Activated T-helper 2 cell treated with anti-CD3 and anti-CD28 coated beads, Interferon-gamma antibody, Interleukin-2, Interleukin-4, amounts not matched to agents 10 μg/mL and 5 μg/mL and 100 μg/mL, durations not matched to agents 14 hours and 24 hours and 36 hours (primary cell): ENCODE measurements at places on chromosomes 2 and 18.

DNA sequence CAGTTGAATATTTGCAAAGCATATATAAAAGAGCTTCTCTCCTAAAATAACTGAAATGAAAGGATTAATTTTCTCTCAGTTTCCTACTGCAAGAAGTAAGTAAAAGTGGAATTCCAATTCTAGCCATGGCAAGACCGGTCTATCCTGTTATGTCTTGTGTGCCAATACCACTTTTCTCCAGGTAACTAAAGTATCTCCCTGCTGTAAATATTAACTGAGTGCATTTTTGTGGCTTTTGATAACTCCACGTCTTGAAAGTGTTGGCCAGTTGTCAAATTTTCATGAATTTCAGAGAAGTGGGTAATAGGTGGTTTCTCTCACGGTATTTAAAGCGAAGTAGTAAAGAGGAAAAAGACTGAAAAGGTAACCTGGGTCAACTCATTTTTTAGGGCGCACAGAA lies 225.9 kb downstream of the NEDD4L start:
- DNase-seq, result no peak

GRCh38 chr2:129800686-129801085 lies 178.8 kb upstream of the RAB6C start:
- no peak for DNase-seq

GRCh38 chr2:173300458-173300857 lies 54.2 kb upstream of the CDCA7 start:
- DNase-seq, result no peak

- no peak for DNase-seq
Measured at GRCh38 chr2:66235428-66235827, 199.5 kb upstream of the MEIS1 start.

DNA sequence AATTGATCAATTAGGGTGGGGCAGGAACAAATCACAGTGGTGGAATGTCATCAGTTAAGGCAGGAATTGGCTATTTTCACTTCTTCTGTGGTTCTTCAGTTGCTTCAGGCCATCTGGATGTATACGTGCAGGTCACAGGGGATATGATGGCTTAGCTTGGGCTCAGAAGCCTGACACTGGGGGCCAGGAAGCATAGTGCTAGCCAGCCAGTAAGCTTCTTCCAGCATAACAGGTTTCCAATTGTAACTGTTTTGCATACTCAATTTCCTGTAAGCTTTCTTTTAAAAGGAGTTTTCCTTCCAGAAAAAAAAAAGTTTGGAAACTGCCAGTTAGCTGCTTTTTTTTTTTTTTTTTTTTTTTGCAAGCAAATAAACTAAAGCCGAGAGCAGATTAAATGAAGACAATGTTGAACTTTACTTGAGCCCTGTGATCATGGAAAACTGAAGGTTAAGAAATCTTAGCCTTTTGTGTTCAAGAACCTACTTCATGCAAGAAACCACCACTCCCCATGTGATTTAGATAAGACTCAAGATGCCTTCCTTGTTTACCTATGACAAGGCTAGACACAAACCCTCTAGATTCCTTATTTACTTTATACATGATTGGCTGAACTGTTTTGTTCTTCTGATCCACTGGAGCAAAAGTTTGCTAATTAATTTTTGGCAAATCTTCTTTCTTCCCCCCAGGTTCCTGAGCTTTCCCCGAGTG lies 126.9 kb upstream of the LINC00305 start:
- DNase-seq, result no peak

- DNase-seq, result no peak
Measured at GRCh38 chr2:222318712-222319585, 20.2 kb upstream of the PAX3 start.

DNA sequence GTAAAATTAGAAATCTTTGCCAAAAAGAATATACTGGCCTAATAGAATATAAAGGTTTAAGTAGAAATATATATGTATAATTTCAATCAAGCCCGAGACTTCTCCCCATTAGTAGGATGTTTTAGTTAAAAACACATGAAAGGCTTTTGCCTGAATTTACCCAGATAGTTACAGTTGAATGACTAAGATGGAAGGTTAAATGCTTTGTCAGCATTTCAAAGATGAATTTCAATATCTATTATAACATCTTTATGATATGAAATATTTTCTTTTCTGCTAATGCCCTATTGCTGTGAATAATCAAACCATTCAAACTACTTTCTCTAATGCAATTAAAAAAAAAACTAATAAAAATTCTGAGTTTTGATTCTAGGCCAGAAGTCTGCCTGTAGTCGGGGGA lies 18.0 kb upstream of the ABCA12 start:
- DNase-seq, result no peak

GRCh38 chr2:62765619-62766376 lies 60.3 kb downstream of the EHBP1 start:
- no peak for DNase-seq

GRCh38 chr2:167196461-167197252 lies 308.4 kb downstream of the XIRP2 start:
- no peak for DNase-seq

DNA sequence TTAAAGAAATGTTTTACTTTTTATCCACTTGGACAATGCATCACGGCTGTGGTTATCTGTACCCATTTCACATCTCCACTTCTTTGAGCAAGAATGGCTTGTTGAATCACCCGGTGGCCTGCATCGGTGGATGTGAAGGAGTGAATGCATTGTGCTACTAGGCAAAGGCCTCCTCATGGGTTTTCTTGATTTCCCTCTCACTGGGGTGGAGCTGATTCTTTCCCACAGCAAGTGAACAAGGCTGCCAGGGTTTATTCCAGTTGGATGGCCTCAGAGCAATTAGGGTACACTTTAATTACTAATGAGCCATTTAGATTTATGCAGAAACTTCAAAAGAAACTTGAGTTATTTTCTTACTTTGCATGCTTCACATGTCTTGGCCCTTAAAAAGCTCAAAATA lies 387.1 kb downstream of the RND3 start:
- no peak for DNase-seq

DNA sequence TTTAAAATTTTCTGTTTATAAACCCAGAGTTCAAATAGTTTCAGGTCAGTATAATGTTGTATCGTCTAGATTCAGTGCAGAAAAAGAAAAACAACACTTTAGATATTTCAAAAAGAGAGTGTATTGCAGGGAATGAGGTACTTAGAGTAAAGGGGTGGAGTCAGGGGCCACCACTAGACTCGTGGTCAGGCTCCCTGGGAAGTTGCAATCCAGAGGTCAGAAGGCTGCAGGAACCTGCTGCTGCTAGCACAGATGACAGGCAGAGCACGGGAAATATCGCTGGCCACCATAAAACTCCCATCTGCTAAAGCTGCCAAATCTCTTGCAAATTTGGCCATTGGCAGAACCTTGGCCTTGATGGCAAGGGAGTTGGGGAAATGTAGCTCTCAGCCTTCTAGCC lies 64.6 kb downstream of the THNSL2 start:
- no peak for DNase-seq

- no peak for DNase-seq
Measured at GRCh38 chr2:23637011-23637778, 252.2 kb downstream of the KLHL29 start.

GRCh38 chr18:78735131-78736014 lies 244.2 kb upstream of the SALL3 start:
- DNase-seq, result no peak

DNA sequence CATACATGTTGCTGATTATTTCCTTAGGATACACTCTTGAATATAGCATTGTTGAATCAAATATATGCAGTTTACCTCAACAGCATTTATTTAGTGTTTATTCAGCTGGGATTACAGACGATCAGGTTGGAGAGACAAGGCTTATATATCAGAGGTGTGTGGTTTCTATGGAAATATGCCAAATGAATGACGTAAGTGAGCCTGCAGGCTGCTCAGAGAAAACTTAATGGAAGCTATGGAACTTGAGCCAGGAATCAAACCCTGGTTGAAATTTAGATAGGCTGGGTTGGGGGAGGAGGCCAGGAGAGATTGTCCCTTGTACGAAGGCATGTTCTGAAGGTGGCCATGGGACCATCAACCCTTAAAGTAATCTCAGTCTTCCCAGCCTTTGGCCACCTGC lies 79.5 kb downstream of the INPP4A start:
- no peak for DNase-seq

DNA sequence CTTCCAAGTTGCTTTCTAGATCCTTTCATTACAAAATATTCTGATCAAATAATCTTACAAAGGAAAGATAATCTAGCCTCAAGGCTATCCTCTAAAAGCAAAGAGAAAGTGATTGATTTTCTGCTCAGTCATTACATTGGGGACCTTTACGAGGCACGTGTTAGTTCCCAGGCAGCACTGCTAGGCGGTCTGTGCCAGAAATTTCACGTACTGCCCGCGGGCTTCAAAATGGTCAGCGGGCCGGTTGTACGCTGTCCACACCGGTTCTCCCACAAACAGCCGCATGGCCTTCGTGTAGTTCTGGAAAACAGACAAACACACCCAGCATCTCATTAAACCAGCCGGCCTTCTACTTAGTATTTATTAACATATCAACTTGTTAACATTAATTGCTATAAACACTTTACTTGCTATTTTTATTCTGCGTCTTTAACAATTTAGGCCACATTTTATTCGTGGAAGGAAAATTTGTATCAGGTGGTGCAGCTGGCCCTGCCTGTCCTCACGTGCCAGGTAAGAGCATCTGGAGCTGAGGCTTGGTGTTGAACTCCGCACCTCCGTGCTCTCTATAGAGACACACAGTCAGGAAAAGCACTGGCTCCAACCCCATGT lies 20.4 kb downstream of the ADI1 start:
- no peak for DNase-seq

DNA sequence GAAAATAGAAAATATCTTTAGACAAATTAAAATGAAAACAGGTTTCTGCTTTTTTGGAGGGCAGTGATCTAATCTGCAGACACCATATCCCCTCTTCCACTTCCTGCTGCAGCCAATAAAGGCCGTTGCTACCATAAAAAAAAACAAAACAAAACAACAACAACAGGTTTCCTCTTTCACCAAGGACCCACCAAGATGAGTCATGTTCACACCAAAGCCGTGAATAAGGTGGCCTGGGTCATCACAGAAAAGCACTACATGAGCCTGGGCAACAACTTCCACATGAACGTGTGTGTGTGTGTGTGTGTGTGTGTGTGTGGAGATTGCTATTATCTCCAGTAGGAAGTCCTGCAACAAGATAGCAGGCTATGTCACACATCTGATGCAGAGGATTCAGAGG lies 24.8 kb upstream of the TFCP2L1 start:
- no peak for DNase-seq

DNA sequence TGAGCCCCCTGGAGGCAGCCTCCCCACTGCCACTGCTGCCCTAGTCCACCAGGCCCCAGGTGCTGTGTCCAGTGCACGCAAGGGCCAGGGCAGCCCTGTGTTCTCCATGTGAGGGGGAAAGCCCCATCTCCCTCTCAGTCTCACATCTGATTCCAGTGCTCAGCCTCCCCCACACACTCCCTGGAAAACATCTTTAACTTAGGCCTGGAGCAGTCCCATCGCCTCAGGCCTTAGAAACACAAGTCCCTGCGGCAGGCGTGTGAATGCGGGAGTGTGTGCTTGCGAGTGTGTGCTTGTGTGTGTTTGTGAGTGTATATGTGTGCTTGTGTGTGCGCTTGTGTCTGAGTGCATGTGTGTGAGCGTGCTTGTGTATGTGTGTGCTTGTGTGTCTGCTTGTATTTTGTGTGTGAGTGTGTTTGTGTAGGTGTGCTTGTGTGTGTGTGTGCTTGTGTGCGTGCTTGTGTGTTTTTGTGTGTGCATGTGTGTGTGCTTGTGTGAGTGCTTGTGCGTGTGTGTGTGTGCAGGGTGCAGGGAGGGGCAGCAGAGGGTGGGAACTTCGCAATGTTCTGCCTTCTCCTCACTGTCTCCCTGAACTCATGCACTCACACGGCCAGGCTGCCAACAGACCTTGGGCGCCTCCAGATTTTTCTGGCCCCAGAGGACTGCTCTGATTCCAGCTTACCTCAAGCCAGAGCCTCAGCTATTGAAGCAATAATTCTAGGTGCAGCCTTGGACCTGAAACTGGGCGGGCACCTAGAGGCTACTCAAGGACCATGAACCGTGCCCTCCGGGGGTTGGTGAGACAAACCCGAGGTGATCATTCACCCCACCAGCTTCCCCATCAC lies 139.6 kb downstream of the CABLES1 start:
- DNase-seq, result no peak

GRCh38 chr18:53567929-53568574 lies 656.4 kb downstream of the MBD2 start:
- DNase-seq, result no peak

DNA sequence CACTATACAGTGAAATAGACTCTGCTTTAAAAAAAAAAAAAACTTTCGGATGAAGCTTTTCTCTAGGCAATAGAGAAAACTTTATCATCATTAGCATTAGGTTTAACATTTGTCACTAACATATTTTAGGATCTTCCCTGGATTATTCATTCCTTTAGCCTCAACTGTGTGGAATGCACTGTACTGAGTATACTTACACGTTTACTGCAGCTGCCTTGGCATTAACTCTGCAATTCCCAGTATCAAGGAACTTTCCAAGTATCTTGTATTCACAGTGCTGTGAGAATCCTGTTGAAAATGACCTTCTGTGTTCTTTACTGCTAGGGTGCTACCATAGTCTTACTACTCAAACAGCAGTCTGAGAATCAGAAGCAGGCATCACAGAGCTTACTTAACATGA lies 328.2 kb upstream of the COL3A1 start:
- DNase-seq, result no peak

GRCh38 chr2:6800553-6800952 lies 65.2 kb downstream of the CMPK2 start:
- DNase-seq, result no peak

DNA sequence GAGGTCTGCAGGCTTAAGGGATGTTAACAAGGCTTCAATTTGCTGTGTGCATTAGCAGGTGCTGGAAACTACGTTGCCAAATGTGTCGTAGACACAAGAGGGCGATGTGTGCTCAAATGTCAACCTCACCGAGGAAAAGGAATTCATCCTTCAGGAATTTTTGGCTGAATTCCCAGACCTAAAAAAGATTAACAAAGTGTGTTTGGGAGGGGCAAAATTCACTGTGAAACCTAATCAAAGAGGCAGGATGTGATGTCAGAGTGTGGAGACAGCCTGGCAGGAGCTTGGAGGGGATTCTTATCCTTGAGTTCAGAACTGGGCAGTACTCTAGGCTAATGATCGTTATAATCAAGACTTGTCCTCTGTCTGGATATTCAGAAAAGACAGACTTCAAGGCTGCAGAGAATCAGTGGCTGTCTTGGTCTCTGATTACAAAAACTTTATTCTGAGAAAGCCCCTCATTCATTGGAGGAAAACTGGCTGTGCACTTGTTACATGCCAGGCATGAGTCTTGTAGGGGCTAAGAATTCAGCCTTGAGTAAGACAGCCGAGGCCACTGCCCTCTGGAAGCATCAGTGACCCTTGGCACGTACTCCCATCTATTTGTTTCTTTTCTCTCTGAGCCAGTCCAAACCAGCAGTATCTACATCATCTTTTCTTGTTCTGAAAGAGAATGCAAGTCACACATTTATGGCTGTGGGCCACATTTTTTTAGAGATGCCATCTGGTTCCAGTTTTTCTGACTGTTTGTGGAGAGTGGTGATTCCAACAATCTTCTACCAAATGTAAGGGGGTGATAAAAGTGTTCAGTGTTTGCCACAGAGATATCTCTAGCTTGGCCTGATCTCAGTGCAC lies 18.7 kb upstream of the SCYGR1 start:
- DNase-seq, result no peak

- DNase-seq, result no peak
Measured at GRCh38 chr2:164742738-164743317, 98.8 kb downstream of the COBLL1 start.
